Astrocyte of the hippocampus (primary cell): ENCODE measurements at places on chromosomes 1 and 21.

DNA sequence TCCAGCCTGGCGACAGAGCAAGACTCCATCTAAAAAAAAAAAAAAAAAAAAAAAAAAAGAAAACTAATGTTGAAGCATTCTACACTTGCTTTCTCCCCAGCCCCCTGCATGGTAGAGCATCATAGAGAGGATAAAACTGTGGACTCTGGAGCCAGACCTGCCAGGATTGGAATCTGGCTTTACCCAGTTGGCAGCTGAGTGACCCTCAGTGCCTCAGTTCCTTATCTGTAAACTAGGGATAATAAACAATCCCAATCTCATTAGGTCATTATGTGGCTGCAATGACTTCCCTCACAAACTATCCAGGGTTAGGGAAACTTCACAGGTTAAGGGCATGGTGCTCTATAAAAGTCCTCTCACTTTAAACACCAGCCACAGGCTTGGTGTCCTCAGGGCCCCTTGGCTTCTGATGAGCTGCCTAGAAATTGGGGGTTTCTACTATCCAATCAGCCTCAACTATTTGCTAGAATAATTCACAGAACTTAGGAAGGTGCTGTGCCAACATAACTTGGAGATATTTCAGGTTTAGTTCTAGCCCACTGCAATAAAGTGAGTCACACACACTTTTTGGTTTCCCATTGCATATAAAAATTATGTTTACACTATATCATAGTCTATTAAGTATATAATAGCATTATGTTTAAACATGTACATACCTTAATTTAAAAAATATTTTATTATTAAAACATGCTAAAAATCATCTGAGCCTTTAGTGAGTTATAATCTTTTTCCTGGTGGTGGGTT is 180.5 kb upstream of the B3GALT2 start:
- DNase-seq, result no peak

DNA sequence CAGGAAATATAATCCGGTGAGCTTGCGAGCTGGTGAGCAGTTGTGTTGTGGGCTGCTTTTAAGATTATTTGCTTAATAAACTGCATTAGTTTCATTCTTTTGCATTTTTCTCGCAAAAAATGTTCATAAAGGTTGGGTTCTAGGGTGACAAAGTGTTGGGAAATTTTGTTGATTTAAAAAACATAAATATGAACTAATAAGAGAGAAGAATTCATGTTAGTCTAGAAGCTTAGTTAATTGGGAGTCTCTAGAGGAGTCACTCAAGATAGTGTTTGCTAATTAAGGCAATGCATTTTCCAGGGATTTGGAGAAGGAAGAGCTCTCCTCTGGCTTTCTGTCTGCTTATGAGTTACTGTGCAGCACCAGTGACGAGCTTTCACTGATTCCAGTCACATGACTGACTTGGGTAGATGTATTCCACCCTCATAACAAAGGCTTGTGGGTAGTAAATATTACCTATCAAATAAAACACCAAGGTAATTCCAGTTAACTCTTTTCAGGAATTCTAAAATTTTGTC is 417.0 kb downstream of the PTBP2 start:
- no peak for DNase-seq

GRCh38 chr1:207306603-207307002 is 14.9 kb upstream of the CD55 start:
- DNase-seq, result no peak

GRCh38 chr1:155006601-155007101 is 4.0 kb downstream of the ZBTB7B start:
- peak; percentile 22 for DNase-seq

DNA sequence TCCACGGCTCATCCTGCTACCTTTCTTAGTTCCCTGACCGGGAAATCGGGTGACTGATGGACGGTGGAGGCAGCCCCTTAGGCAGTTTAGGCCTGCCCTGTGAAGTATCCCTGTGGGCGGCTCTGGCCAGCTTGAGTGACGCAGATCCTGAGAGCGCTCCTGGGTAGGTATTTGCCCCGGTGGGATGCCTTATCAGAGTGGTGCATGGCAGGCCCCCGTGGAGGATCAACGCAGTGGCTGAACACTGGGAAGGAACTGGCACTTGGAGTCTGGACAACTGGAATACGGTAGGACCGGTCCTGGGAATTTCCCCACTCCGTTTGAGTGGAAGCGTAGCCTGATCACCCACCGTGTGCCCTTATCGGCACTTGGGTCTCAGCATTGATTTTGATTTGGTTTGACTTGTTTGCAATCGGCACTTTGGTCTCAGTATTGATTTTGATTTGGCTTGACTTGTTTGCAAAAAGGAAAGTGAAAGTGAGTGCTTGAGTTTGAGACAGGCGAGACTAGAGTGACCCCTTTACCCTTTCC is 15.2 kb downstream of the PLA2G2F start:
- no peak for DNase-seq

DNA sequence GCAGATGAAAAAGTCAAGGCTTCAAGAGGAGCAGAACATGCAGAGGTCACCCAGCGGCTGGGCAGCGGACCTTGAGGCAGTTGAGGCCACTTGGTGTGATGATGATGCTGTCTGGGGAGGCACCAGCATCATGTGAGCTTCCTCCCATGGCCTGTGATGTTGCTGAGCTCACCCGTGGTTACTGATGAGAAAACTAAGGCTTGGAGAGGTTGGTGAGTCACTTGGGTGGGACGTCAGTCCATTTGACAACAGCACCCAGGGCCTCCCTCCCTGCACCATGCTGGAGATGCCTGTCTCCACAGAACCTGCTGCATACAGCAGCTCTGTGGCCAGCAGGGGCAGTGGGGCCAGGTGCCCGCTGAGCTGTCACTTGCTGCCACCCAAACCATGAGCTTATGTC is 146.8 kb downstream of the NPHP4 start:
- no peak for DNase-seq

- DNase-seq, result peak; percentile 11
Measured at GRCh38 chr1:191575746-191576145, 582.5 kb upstream of the RGS18 start.

DNA sequence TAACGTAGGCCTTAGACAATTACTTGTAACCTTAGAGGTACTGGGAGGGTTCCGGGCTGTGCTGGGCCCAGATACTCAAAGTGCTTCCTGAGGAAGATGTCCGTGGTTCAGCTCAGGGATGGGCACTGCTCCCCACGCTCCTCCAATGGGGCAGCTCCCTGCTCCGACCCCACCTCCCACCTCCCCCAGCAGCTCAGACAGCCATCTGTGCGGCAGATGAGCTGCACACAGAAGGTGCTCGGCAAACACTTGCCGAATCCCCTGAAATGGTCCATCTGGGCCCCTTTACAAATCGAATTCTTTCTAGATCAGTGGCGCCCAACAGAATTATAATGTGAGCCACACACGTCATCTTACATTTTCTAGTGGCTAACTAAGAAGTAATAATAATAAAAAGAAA is 242.4 kb upstream of the RAB4A start:
- no peak for DNase-seq

- no peak for DNase-seq
Measured at GRCh38 chr1:81937791-81938450, 137.2 kb downstream of the ADGRL2 start.

GRCh38 chr1:111497592-111497991 is 5.8 kb downstream of the ADORA3 start:
- DNase-seq, result no peak

GRCh38 chr21:41170442-41170841 is 2.5 kb downstream of the BACE2 start:
- DNase-seq, result peak; percentile 63

DNA sequence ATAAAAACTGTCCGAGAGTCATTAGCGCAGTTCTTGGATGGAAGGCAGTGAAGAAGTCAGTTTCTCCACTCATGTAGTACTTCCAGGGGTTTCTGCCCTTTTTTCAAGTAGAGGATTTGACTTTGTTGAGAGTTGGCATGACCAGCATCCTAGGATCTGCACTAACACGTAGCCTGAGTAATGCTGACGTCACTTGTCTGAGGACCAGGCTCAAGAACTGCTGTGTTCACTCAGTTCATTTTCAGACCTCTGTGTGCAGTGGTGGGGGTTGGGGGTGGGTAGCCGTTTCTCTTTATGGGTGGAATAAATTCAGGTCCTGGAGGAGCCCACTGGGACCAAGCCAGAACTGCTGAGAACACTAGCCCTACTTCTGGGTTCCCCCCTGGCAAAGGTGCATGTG is 53.3 kb downstream of the MRPS6 start:
- DNase-seq, result peak; percentile 56

GRCh38 chr1:21857840-21858670 is 46.0 kb downstream of the LDLRAD2 start:
- DNase-seq, result no peak

DNA sequence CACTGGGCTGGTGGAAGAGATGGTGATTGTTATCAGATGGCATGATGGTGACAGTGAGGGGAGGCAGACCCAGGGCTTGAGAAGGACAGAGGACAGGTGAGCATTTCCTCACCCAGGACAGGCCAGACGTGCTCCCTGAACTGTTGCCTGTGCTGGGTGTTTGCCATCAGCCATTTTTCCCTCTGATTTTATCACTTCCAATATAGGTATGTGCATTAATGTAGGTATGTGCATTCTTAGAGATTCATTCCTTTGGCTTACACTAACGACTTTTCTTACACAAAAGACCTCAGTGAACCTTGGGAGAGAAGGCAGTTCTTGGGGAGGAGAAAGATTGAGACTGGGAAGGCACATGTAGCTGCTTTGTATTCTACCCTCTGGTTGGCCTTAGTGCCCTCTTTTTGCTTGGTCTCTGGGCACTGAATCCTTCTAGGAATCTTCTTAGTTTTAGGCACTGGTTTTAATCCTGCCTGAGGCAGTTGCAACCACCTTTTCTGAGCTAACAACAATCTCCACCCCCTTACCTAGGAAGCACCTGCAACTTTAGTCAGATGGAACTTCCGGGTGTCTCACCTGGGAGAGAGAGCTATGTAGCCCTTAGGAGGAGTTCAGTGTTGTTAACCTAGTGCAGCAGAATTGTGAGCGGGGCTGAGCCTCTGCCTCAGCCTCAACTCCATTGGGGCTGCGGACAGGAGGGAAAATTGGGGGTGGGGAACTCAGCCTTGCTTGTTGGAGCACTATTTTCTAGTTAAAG is 30.9 kb downstream of the C1orf116 start:
- no peak for DNase-seq

GRCh38 chr21:17742181-17742580 is 77.0 kb downstream of the C21orf91 start:
- no peak for DNase-seq

DNA sequence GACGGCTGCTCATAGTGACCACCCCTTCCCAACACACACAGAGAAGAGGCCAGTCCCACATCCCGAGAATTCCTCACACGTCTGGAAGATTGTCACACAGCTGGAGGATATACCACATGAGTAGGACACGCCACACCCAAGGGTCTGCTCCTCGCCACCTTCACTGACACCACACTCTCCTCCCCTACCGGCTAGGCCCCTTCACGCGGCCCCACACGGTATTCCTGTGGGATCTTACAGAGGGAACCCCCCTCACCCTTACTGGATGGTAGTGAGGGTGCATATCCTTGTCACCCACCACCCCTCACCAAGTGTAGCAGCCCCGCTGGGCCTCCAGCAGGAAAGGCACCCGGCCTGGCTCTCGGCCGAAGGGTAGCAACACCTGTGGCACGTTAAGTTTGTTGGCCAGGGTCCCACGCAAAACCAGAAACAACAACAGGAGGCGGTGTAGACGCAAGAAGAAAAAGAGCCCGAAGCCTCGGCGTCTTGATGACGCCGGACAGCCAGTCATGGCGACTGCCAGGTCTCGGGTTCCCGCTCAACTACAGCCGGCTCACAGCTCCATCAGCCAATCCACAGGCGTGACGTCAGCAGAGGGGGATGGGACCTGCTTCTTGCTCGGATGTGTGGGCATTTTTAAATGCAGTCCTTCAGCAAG is at the start of gene NUP210L:
TSS of gene NUP210L (minus strand) at position 540 of the 658 bp plus-strand sequence.
- peak; percentile 26 for DNase-seq

- DNase-seq, result no peak
Measured at GRCh38 chr1:36479505-36480051, 3.1 kb downstream of the CSF3R start.

- DNase-seq, result peak; percentile 33
Measured at GRCh38 chr1:24641646-24642151, 1.4 kb upstream of the SRRM1 start.

DNA sequence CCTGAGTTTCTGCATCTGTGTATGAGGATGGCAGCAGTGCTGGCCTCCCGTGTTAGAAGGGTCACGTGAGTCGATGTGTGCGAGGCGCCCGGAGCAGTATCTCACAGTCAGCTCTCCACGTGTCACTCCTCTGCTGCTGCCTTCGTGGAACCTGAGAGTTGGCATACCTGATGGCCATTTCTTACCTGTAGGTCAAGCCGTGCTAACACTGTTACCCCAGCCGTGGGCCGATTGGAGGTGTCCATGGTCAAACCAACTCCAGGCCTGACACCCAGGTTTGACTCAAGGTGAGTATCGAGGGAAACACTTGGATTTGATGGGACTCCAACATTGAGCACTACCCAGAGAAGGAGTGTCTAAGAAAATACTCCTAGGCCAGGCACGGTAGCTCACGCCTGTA is 10.7 kb downstream of the CDCA8 start:
- DNase-seq, result no peak

- no peak for DNase-seq
Measured at GRCh38 chr1:68383092-68383491, 66.7 kb downstream of the RPE65 start.

GRCh38 chr1:60255565-60255964 is 182.0 kb upstream of the C1orf87 start:
- no peak for DNase-seq

DNA sequence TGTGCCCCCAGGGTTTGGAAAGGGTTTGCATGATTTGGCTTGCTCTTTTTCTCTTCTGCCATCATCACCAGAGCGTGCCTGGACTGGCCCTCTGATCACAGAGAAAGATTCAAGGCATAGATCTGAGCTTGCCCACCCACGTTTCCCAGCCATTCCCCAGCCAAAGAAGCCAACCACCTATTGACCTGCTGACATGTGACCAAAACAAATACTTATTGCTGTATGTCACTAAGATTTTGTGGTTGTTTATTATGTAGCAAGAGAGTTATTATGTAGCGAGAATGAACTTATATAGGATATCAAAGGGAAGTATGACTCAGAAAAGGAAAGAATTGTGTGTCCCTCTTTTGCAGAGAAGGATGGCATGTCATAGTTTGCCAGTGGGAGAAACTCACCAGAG is 59.9 kb downstream of the UBE2U start:
- DNase-seq, result no peak

GRCh38 chr1:40389871-40390560 is 16.5 kb downstream of the SMAP2 start:
- peak; percentile 73 for DNase-seq

DNA sequence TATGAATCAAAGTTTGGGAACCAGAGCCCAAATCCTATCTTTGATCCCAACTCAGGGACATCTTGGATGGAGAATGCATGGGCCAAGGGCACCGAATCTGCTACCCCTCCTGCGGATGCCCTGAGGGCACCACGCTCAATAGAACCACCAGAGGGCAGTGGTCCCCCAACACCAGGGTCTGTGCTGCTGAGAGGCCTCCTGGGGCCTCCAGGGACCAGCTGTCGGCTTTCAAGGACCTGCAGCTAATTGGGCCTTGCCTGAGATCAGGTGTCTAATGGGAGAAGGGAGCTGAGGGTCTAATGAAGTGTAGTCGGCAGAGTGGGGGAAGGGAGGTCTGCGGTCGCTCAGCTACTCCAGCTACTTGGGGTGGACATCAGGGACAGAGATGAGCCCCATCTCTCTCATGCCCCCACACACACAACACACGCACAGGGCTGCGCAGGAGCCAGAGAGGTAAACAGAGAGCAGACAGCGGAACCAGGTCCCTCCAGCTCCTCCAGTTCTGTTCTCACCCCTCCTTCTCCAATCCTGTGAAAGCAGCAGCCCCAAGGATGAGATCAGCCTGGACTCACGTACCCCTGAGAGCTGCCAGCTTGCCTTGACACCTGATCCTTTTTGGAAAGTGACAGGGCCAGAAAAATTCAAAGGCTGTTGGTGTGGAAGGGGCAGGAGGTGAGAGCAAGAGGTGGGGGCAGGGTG is 34.9 kb upstream of the PPP1R15B start:
- peak; percentile 83 for DNase-seq
